Glomerular endothelial cell (primary cell): ENCODE measurements at places on chromosomes 5 and 9.

DNA sequence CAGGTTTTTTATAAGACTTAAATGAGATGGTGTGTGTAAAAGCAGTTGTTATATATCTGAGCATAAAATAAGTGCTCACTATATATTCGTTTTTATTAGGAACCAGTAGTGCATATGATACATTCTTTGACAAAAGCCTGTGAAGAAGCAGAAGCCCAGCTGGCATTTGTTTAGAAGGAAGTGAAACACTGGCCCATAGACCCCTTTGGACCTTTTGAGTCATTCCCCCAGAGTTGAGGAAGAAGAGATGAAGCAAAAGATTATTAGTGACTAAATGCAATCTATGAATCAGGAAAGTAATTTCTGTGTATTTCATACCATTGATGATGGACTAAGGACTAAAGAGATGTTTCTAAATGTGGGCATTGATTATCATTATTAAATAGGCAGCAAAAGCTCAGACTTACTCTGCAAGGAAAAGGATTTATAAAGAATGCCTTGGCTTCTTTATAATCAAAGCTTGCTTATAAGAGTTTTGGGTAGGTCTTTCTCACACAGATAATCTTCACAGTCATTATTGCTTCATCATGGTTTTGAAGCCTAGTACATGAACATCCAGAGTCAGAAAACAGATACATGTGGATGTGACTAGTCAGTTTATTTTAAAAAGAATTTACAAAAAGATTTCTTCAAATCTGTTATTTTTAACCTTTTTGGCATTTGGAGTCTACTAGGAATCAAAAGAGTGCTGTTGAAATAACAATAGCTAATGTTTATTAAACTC is 16.9 kb upstream of the FER start:
- no peak for DNase-seq

GRCh38 chr9:38233796-38234355 is 158.6 kb upstream of the ALDH1B1 start:
- no peak for DNase-seq

- DNase-seq, result no peak
These were observed 109.6 kb downstream of the ANKRD18B start for GRCh38 chr9:33633636-33634035.

DNA sequence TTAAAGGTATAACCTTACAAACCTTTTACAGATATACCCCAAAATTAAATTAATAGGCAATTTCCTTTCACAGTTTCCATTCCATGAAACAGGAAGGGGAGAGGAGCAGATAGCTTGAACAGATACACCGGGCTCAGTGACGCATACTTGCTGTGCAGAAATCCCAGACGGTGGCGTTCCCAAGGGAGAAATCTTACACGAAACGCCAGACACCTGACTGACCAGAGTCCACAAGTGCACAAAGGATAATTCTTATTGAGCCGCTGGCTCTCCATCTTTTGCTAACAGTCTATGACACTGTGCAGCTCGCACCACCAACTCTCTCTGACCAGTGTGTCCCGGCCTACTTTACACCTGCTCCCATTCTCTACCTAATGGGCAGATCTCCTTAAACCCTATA is 37.4 kb downstream of the PTCH1 start:
- no peak for DNase-seq

- no peak for DNase-seq
These were observed 339.2 kb upstream of the CDH9 start for GRCh38 chr5:27377626-27378025.

GRCh38 chr5:147558826-147559225 is 49.0 kb upstream of the DPYSL3 start:
- no peak for DNase-seq

- no peak for DNase-seq
These were observed 4.3 kb downstream of the CCL19 start for GRCh38 chr9:34686732-34687131.

- DNase-seq, result peak; percentile 60
These were observed 111.0 kb upstream of the RETREG1 start for GRCh38 chr5:16727755-16728325.

- DNase-seq, result no peak
These were observed 88.6 kb upstream of the MYO10 start for GRCh38 chr5:17024686-17025180.

DNA sequence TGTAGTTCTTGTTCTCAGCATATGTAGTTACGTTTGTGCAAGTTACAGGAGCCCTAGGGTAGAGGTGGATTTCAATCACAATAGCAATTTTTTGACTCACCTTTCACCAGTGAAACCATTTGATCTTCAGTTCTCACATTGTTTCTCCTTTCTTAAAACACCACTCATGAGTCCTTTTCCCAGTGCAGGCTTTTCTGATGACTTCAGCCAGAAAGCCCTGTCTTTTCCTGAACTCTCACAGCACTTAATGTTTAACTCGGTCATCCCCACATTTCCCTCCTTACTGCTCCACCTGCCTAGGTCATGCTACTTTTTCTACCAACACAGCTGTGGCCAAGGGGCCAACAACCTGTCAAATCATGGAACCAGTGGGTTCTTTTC is 37.9 kb downstream of the ARHGEF28 start:
- no peak for DNase-seq
